Stimulated activated naive CD8-positive, alpha-beta T cell treated with anti-CD3 and anti-CD28 coated beads, Interleukin-15, amount 100 ng/mL, for 72 hours (primary cell): ENCODE measurements at places on chromosomes 13 and 19.

DNA sequence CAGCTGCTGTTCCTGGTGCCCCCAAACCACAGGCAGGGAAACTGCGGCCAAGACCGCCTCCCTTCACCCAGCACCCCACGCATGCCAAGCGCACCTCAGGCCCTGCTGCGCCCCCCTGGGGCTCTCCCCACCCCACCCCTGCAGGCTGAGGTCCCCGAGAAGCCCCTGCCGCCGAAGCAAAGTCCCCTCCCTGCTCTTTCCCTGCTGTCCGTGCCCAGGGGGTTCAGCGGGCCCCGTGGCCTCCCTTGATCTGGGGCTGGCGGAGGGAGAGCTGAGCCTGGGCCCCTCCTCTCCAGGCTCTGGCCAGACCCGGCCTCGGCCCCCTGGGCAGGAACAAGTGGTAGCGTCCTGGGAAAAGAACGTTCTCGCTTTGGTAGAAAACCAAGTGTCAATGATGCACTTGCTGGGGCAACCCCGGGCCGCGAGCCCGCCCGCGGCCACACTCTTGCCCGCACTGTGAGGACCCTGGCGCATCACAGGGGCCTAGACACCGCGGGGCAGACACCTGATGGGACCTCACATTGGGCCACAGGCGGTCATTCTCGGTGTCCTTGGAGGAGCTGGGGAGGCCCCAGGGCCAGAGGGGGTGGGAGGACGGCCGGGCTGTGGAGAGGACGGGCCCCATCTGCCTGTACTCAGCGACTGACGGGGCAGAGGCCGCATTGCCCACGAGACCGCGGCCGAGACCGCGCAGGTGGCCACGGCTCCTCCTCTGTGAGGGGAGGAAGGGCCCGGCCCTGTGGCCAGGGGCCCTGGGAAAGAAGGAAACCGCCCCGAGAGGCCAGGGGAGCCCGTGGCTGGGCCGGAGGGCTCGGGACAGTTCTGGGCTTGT, 29.0 kb downstream of the GPX4 start:
- DNase-seq, result peak; percentile 84

DNA sequence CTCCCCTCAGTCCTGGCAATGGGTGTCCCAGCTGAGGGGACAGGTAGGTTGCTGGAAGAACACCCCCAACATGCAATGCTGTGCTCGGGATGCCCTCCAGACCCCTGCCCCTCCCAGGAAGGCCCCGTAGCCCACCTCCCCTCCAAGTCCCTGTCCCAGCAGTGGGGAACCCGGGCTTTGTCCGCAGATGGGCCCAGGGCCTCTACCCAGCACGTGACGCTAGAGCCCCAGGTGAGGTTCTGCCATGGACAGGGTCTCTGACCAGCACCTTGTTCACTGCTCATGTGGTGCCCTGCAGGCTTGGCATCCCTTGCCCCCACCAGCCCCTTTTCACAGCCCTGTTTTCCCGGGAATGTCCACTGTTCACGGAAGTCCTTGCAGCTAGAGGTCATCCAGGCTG, 220.0 kb upstream of the SGCG start:
- no peak for DNase-seq

DNA sequence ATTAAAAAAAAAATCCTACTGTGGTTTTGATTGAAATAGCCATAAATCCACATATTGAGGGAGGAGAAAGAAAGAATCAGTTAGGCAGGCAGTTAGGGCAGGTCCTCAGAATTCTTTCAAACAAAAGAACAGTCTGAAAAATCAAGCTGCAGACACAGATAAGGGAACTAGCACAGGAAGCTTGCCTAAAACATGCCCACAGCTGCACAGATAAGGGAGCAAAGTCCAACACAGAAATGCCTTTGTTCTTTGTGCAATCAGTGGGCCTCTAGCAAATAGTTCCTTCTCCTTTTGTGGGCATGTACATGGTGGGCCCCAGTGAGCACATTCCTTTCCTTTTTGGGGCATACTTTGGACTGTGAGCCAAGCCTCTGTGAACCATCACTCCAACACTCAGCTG, 42.7 kb downstream of the UTP14C start:
- DNase-seq, result no peak

- no peak for DNase-seq
Observed at GRCh38 chr13:68160466-68160865, 930.3 kb upstream of the PCDH9 start.

DNA sequence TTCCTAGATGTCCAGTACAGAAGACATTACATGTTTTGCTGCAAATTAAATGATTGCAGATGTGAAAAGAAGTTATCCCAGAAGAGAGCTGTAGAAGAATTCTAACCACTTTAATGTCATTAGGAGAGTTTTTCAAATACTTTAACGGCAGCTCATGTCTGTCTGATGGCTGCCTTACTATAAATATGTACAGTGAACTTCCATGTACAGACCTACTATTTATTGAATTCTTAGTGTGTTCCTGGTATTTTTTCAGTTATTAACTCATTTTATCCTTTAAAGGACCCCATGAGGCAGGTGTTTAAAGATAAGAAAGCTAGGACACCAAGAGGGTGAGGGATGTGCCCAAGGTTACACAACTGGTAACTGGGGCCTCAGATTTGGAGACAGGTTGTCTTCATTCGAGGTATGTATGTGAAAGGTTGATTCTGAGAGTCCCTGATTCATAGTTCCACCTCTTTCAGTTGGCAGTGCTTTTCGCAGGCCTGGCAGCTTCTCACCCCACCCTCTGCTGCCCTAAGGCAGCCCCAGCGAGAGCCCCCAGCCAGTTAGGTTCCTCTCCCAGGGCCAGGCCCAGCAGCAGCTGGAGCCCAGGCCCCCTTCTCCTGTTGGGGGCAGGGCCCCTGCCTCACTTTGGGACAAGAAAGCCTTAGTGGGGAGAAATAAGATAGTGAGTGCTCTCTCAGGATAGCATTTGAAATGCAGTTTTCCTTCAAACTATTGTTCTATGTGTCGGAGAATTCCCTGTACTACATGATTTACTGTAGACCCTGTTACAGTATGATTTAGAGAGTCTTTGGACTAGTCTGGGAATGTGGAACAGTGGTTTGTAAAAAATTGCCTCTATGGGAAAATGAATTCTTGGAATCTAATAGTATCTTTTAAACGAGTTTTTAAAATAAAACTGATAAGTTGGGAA, 67.7 kb upstream of the TEX29 start:
- no peak for DNase-seq
